ENCODE measurements at places on chromosomes 16 and 17. TPM values are rescaled to one million over a fixed set of nuclear protein-coding genes. Genes with fewer than 3 reads are reported as not detected.

Gene PPY
- not detected for total RNA-seq

Gene TMEM235
- total RNA-seq: not detected

Gene HEATR9
- not detected for total RNA-seq

Gene CMTM4
- total RNA-seq: 22.3 TPM

Gene DLX3
- 0.46 TPM for total RNA-seq

Gene FZD2
- 3.3 TPM for total RNA-seq

Gene AHSP
- total RNA-seq: not detected

Gene SCNN1B
- total RNA-seq: 2.7 TPM

Gene TRIM47
- 29.3 TPM for total RNA-seq

Gene WFDC1
- total RNA-seq: 0.14 TPM

Gene MIF4GD
- total RNA-seq: 23.2 TPM

Gene RNF222
- 1.4 TPM for total RNA-seq

Gene VKORC1
- total RNA-seq: 89.8 TPM

Gene C16orf92
- total RNA-seq: not detected

Gene CA4
- total RNA-seq: not detected

Gene CCNF
- total RNA-seq: 19.6 TPM

Gene EFNB3
- total RNA-seq: 2.0 TPM

Gene SUPT4H1
- 36.9 TPM for total RNA-seq

Gene CCL23
- total RNA-seq: not detected

Gene CD300H
- total RNA-seq: 0.46 TPM

Gene SGCA
- 0.21 TPM for total RNA-seq

Gene JUP
- total RNA-seq: 1,681 TPM

Gene KCNJ18
- total RNA-seq: not detected

Gene TOP2A
- 102 TPM for total RNA-seq

Gene OTOA
- not detected for total RNA-seq

Gene TMEM114
- not detected for total RNA-seq

Gene TEX19
- total RNA-seq: not detected

Gene FAHD1
- 70.2 TPM for total RNA-seq

Gene METTL26
- 265 TPM for total RNA-seq

Gene C17orf78
- not detected for total RNA-seq
